T-helper 17 cell (primary cell): ENCODE measurements at places on chromosomes 5 and 9. TPM values are rescaled to one million over a fixed set of nuclear protein-coding genes. Genes with fewer than 3 reads are reported as not detected.
A peak's percentile ranks its signal among the peaks of the same experiment; 100 is the strongest.

The GABRG2 gene
- total RNA-seq = not detected

DNA sequence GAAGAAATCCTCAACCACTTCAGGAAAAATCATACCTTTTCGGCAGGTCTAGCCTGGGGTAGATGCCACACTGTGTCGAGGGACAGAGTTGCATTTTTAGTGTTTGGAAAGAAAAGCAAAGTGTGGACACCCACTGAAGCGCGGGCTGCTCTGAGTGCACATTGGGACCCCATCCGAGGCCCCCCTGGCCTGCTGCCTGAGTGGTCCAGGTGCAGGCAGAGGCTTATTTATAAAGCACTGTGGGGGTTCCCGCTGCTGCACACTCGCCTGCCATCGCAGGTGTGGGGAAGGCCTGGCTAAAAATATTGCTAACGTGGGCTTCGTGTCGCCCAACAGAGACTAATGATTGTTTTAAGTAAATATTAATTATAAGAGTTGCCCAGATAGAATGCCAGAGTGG is 119.4 kb downstream of the CRB2 start:
- DNase-seq = no peak
- peaks cover 2% of the 10 kb centered on the region for H3K4me1 ChIP-seq
- no peaks in the 10 kb centered on the region for H3K27me3 ChIP-seq
- H3K27ac ChIP-seq = no peak overlapping the region
- no peaks in the 10 kb centered on the region for H3K36me3 ChIP-seq

- no peak overlapping the region for H3K4me3 ChIP-seq
- no peak for DNase-seq
- peaks cover 5% of the 10 kb centered on the region for H3K27me3 ChIP-seq
- peaks cover 5% of the 10 kb centered on the region for H3K36me3 ChIP-seq
- H3K27ac ChIP-seq = no peak overlapping the region
- H3K4me1 ChIP-seq = no peaks in the 10 kb centered on the region
Measured at GRCh38 chr5:65190328-65191053, 291.2 kb downstream of the ADAMTS6 start.

DNA sequence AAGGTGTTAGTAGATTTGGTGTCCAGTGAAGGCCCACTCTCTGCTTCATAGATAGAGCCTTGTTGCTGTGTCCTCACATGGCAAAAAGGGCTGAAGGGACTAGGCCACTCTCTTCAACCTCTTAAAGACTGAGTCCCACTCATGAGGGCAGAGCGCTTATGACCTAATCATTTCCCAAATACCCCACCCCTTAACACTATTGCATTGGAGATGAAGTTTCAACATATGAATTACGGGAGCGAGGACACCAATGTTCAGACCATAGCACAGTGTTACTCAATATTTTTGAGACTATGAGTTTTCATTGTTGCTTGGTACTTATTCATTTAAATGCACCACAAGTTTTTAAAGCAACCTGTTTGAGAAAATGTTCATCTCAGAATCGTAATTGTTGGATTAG is 8.8 kb upstream of the OTULINL start:
- no peak for DNase-seq
- no peaks in the 10 kb centered on the region for H3K36me3 ChIP-seq
- no peaks in the 10 kb centered on the region for H3K27me3 ChIP-seq
- H3K27ac ChIP-seq = no peak overlapping the region
- peaks cover 3% of the 10 kb centered on the region for H3K4me1 ChIP-seq

DNA sequence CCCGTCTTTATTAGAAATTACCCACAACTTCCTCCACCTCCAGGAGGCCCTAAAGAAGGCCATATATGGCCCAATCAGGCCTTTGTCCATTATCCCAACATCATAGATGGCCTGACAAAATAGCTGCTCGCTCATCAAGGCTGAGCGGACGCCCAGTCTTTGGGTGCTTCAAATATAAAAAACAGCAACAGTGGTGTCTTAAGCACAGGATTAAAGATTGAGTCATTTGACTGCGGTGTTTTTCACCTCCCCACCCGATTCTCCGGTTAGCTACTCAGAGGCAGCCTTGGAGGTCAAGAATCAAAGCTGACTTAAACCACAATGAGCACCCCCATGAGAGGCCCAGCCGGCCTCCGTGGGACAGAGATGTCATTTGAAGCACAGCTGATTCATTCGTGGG is 18.8 kb downstream of the S1PR3 start:
- H3K27me3 ChIP-seq = peaks cover 55% of the 10 kb centered on the region
- DNase-seq = no peak
- H3K4me3 ChIP-seq = no peak overlapping the region
- H3K4me1 ChIP-seq = peaks cover 3% of the 10 kb centered on the region
- H3K27ac ChIP-seq = no peak overlapping the region
- no peaks in the 10 kb centered on the region for H3K36me3 ChIP-seq

The SNCAIP gene
- not detected for total RNA-seq

DNA sequence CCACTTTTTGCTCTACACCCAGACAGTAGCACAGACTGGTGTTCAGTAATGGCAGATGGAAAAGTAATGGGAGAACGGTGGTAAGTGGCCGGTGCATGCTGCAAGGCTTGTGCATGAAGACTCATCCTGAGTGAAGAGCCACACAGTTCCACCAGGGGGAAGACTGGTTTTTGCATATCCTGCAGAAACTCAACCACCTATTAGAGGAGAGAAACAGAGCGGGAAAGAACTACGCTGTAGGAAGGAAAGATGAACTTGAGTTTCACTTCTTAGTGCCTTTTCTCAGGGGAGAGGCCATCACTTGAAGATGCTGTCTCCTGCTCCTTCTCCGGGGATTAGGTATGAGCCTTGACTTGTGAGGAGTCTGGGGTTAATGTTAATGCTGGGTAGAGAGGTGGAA is 9.4 kb upstream of the PRSS3 start:
- H3K27ac ChIP-seq = no peak overlapping the region
- H3K4me3 ChIP-seq = no peak overlapping the region
- H3K36me3 ChIP-seq = peaks cover 2% of the 10 kb centered on the region
- no peak for DNase-seq
- H3K4me1 ChIP-seq = no peaks in the 10 kb centered on the region

GRCh38 chr5:97245386-97245785 is 62.3 kb upstream of the RIOK2 start:
- H3K27me3 ChIP-seq = no peaks in the 10 kb centered on the region
- DNase-seq = no peak
- H3K4me1 ChIP-seq = no peaks in the 10 kb centered on the region
- no peak overlapping the region for H3K27ac ChIP-seq

The PCDHB10 gene
- not detected for total RNA-seq

- peaks cover 5% of the 10 kb centered on the region for H3K36me3 ChIP-seq
- H3K4me3 ChIP-seq = no peak overlapping the region
- H3K4me1 ChIP-seq = no peaks in the 10 kb centered on the region
- no peak overlapping the region for H3K27ac ChIP-seq
- no peak for DNase-seq
Measured at GRCh38 chr9:73007966-73008672, 55.3 kb upstream of the ALDH1A1 start.

DNA sequence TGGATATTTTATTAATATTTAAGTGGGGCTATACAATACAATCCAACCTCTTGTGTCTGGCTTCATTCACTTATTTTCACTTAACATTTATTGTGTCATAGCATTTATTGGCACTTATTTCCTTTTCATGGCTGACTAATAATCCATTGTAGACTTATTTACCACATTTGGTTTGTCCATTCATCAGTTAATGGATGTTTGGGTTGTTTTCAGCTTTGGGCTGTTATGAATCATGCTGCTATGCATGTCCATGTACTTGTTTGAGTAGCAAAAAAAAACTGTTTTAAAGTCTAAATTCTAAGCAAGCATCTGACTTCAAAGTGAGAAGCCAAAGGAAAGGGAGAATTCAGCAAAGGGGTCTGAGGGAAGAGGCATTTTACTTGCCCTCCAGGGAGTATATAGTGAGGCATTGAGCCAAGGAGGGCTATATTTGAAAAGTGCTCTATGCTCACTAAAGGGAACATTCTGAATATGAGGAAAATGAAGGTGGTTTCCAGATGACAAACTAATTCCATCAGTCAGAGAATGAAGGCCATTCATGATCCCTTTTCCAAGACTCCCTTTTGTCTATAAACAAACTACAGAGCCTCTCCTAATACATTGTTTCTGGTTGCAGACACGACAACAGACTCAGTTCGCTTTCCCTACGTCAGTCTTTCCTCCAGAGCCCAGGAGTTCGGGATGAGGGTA is 532.8 kb upstream of the KLF4 start:
- H3K4me1 ChIP-seq = no peaks in the 10 kb centered on the region
- H3K27me3 ChIP-seq = no peaks in the 10 kb centered on the region
- no peak for DNase-seq
- no peaks in the 10 kb centered on the region for H3K36me3 ChIP-seq
- H3K4me3 ChIP-seq = no peak overlapping the region
- no peak overlapping the region for H3K27ac ChIP-seq

GRCh38 chr9:128836509-128837145 is 7.0 kb upstream of the SPOUT1 start:
- H3K36me3 ChIP-seq = peaks cover 3% of the 10 kb centered on the region
- no peak overlapping the region for H3K4me3 ChIP-seq
- H3K27ac ChIP-seq = peak overlapping the region; percentile 21
- no peaks in the 10 kb centered on the region for H3K4me1 ChIP-seq
- no peak for DNase-seq

GRCh38 chr5:52844885-52845284 is 57.2 kb downstream of the ITGA1 start:
- H3K4me3 ChIP-seq = no peak overlapping the region
- no peak overlapping the region for H3K27ac ChIP-seq
- H3K4me1 ChIP-seq = peaks cover 2% of the 10 kb centered on the region
- H3K27me3 ChIP-seq = no peaks in the 10 kb centered on the region
- no peak for DNase-seq

The PCSK1 gene
- not detected for total RNA-seq

- H3K27ac ChIP-seq = no peak overlapping the region
- no peaks in the 10 kb centered on the region for H3K27me3 ChIP-seq
- H3K4me3 ChIP-seq = no peak overlapping the region
Measured at GRCh38 chr9:135507104-135508035, 6.9 kb downstream of the MRPS2 start.

The SREK1 gene
- total RNA-seq = 151 TPM

The ABCA2 gene
- total RNA-seq = 131 TPM

GRCh38 chr5:158553195-158553961 is 546.3 kb downstream of the EBF1 start:
- no peak overlapping the region for H3K27ac ChIP-seq
- no peaks in the 10 kb centered on the region for H3K4me1 ChIP-seq
- H3K27me3 ChIP-seq = no peaks in the 10 kb centered on the region
- DNase-seq = no peak
- no peak overlapping the region for H3K4me3 ChIP-seq

- peaks cover 14% of the 10 kb centered on the region for H3K27me3 ChIP-seq
- DNase-seq = peak; percentile 76
- peak within 1 kb of the TSS; percentile 94 for H3K27ac ChIP-seq
- H3K36me3 ChIP-seq = peaks cover under 1% of the 10 kb centered on the region
Measured at GRCh38 chr5:44808435-44809214, at the start of gene MRPS30. Gene MRPS30, plus strand, starts transcription at chr5:44808947. Its CDS starts 16 bp downstream, at chr5:44808963.

The RETREG1 gene
- 30.2 TPM for total RNA-seq

DNA sequence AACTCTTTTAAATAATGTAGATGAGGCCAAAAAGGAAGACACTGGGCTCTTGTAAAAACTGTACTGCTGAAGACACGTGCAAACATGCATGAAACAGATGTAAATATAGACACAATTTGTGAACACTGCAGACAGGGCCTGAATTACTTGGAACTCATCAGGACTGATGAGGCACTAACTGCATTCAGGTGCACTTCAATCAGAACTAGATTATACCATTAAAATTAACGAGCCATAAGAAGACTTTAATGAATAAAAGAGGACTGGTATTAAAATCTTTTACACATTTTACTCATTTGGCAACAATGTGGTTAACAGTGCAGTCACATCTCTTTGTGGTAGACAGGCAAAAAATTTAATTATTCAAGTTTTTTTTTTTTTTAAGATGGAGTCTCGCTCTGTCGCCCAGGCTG is 13.4 kb upstream of the ZCCHC9 start:
- DNase-seq = no peak
- peaks cover 8% of the 10 kb centered on the region for H3K36me3 ChIP-seq
- H3K4me3 ChIP-seq = no peak overlapping the region
- no peak overlapping the region for H3K27ac ChIP-seq
- peaks cover 37% of the 10 kb centered on the region for H3K4me1 ChIP-seq

GRCh38 chr5:77957-78804 is 13.8 kb upstream of the PLEKHG4B start:
- no peak overlapping the region for H3K27ac ChIP-seq
- no peak overlapping the region for H3K4me3 ChIP-seq
- no peaks in the 10 kb centered on the region for H3K4me1 ChIP-seq

DNA sequence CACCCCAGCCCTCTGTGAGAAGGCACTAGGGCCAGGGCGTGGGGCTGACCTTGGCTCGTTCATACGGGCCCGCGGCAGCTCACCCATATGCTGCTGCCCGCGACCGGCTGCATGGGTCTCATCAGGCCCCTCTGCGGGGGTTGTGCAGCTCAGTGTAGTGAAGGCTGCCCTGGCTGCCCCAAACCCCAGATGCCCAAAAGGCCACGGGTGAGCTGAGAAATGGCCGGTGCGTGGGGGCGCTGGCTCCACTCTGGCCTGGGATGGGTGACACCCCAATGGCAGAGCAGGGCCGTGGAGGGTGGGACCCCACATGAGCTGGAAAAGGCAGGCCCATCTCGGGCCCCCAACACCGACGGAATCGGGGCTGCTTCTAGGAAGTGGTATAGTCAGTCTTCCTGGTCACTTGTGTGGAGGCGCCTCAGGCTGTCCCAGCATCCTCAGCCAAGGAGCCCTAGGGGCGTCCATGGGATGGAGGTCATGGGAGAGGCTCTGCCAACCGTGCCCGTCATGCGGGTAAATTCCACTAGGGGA is 19.4 kb upstream of the LRRC14B start:
- H3K36me3 ChIP-seq = no peaks in the 10 kb centered on the region
- no peak for DNase-seq
- H3K4me3 ChIP-seq = no peak overlapping the region
- peaks cover 17% of the 10 kb centered on the region for H3K27me3 ChIP-seq
- H3K4me1 ChIP-seq = peaks cover 4% of the 10 kb centered on the region

DNA sequence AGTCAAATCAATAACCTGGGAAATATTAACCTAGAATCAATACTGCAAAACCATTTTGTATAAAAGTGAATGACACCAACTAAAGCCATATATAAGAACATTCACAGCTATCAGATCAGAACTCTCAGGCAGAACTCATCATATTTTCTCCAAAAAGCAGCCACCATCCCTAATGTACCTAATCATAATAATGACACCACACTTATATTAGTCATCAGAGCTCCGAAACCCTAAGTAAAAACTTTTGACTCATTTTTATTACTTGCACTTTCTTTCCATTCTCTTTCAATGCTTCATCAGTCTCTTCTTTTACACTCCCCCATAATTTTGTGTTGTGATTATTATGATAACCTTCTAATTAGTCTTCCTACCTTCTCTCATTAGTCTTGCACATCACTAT is 45.3 kb downstream of the INSL6 start:
- no peaks in the 10 kb centered on the region for H3K4me1 ChIP-seq
- DNase-seq = no peak
- no peak overlapping the region for H3K27ac ChIP-seq
- no peak overlapping the region for H3K4me3 ChIP-seq
- peaks cover 12% of the 10 kb centered on the region for H3K36me3 ChIP-seq

The IL5 gene
- total RNA-seq = not detected
